ENCODE measurements at places on chromosomes 2 and 18.
A peak's percentile ranks its signal among the peaks of the same experiment; 100 is the strongest.

GRCh38 chr2:113181258-113182051, 7.7 kb downstream of the PSD4 start:
- DNase-seq, result no peak

GRCh38 chr2:67600222-67600871, 203.2 kb downstream of the ETAA1 start:
- DNase-seq, result no peak

DNA sequence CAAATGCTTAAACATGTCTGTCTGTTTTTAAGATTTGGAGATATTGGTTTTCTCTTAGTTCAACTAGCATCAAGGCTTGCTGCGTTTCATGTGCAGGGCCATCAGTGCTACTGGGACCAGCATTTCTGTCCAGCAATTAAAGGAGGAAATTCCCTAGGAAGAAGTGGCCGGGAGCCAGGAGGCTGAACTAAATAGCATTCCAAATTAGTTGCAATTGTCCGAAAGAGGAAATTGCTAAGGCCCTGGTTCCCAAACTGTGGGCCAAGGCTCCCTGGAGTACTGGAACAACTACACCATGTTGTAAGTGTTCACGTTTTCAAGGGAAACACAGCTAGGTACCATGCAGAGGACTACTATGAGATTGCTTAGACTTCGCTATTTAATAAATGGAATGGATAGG, 257.9 kb downstream of the PTPRM start:
- DNase-seq, result no peak

- no peak for DNase-seq
Observed at GRCh38 chr2:66069937-66070720, 364.8 kb upstream of the MEIS1 start.

DNA sequence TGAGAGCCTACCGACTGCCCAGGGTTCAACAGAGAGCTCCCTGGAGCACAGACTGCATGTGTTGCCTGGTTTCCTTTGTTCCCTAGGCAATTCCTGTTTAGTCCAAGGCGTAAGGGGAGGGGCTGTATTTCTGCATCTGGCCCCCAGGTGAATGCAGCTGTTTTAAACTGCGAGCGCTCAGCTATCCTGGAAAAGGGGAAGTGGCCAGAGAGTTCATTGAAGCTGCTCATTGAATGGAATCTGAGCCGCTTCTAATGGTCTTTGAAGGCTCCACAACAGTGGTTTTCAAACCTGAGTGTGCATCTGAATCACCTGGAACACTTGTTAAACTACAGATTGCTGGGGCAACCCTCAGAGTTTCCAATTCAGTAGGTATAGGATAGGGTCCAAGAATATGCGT, 18.1 kb downstream of the MAPK4 start:
- DNase-seq, result no peak

DNA sequence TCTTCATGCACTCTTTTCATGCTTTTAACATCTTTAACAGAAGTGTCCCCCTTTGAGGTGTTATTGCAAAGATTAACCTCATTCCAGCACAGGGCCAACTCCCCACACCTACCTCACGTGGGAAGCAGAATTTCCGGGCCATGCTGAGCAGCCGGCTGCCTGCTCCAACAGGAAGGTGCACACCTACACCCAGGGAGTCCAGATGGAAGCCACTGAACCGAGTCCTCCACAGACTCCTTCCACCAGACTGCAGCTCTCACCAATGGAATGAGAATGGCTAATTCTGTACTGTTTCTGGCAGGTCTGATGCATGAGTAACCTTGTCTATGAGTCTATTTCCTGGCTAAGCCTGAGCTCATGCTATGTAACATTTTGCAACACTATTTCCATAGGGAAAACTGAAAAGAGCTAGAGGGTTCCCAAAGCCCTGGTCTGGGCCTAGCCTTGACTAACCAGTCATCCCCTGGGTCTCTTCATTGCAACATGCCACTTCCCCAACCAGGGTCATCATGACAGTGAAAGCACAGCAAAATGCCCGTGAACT, 11.0 kb downstream of the ERFE start:
- peak; percentile 35 for DNase-seq

- DNase-seq, result no peak
Observed at GRCh38 chr2:237321746-237322145, 92.2 kb downstream of the COL6A3 start.

DNA sequence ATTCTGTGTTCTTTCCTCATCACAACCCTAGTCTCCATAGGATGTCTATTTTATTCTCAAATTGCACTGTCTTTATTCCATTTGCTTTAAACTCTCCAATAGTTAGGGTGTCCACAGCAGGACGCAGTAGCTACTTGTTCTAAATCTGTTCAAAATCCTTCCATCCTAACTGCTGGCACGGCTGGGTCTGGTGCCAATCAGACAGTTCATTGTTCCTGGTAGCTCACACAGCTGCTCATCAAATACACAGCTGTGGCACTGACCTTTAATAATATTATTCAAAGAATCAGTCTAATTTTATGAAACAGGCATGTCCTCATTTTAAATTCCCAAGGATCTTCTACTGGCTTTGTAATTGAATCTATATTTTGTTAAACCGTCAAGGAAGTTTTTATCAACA, 59.7 kb upstream of the TMEFF2 start:
- DNase-seq, result no peak
